ENCODE measurements at places on chromosomes 6 and 20.

GRCh38 chr20:59747671-59748515 is 143.6 kb downstream of the PHACTR3 start:
- no peaks in the 10 kb centered on the region for H3K36me3 ChIP-seq
- no peak overlapping the region for H3K4me3 ChIP-seq
- H3K27me3 ChIP-seq = no peaks in the 10 kb centered on the region

DNA sequence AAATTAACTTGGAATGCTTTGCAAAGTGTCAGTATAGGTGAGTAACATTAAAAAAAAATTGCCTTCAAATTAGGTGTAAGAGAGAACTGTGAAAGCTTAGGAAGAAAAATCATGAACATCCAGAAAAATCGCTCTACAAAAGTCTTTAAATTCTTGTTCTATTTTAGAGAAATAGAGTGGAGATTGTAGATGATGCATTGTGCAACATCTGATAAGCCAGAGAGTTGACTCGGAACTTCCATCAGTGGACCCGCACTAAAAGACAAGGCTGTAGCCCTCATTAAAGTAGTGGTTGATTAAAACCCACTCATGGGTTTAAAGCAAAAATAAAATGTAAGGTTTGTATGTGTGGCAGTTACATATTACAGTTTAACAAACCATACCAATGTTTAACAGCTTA is 35.8 kb downstream of the MAP3K4 start:
- H3K27ac ChIP-seq = no peak overlapping the region
- no peak overlapping the region for H3K4me3 ChIP-seq
- H3K4me1 ChIP-seq = peaks cover 14% of the 10 kb centered on the region
- peaks cover 2% of the 10 kb centered on the region for H3K36me3 ChIP-seq
- H3K27me3 ChIP-seq = no peaks in the 10 kb centered on the region
- DNase-seq = no peak

- DNase-seq = no peak
- H3K27ac ChIP-seq = no peak overlapping the region
- H3K4me3 ChIP-seq = no peak overlapping the region
These were observed 22.1 kb downstream of the GSTA4 start for GRCh38 chr6:52972989-52973388.

GRCh38 chr20:36336954-36337704 is 31.0 kb downstream of the DLGAP4 start:
- H3K27ac ChIP-seq = no peak overlapping the region
- no peak for DNase-seq
- no peaks in the 10 kb centered on the region for H3K36me3 ChIP-seq
- no peak overlapping the region for H3K4me3 ChIP-seq
